ENCODE measurements at places on chromosomes 11 and 22.

GRCh38 chr11:133705873-133706272 is 139.4 kb downstream of the SPATA19 start:
- DNase-seq: no peak

- no peak for DNase-seq
Measured at GRCh38 chr11:124987096-124987495, 33.1 kb downstream of the CCDC15 start.

- DNase-seq: no peak
Measured at GRCh38 chr11:40230821-40231220, 1228.6 kb downstream of the LRRC4C start.

GRCh38 chr22:30514252-30514651 is 8.8 kb upstream of the SEC14L4 start:
- DNase-seq: no peak

DNA sequence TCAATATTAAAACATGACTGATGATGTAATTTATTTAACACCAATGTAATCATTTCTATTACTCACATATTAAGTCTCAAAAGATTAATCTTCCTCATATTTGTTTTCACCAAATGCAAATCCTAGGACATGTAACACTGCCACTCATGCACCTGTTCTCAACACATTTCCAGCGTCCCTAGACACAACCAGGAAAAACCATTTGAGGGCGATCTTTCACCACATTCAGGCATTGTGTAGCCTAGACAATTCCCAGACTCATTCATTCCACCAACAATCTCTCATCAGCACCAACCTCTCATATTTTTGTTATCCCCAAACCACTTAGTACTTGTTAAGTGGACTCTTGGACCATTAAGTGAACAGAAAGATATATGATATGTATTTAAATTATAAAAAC is 66.1 kb downstream of the SLC36A4 start:
- no peak for DNase-seq

DNA sequence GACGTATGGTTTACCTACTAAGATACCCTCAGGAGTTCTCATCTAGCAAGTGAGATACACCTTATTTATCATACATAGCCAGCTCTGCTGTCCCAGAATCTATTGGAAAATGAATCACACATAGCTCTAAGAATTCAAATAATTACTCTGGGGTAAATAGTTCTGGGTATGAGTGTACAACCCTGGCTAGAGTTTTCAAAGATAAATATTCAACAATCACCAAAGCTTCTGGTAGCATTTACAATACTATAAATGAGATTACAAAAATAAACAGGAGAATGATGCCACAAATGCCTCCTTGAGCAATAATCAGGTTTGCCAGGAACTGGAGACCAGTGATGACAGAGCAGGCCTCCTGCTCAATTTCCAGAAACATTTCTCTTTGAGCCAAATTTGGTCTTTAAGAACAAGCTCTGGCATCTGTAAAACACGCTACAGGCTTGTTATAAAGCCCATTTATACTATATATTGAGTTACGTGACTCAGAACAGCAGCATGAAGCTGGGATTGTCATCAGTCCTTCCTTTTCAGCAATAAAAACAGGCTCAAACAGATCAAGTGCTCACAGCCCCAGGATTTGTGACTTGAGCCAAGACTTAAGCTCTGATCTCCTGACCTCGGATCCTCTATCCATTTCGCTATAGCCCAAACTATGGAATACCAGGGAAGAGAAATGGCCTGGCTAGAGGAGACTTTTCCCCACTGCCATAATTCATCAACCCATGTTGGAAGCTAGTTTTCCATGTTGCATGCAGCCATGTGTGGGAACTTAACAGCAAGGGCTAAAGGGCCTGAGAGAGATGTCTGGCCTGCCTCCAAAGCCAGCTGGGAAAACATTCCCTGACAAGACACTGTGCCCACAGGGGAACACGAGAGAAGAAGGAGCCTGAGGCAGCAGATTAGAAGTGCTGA is 19.7 kb downstream of the RAB30 start:
- DNase-seq: no peak

Data from D721Med (cell line).